ENCODE measurements at places on chromosomes 7 and 10. TPM values are rescaled to one million over a fixed set of nuclear protein-coding genes. Genes with fewer than 3 reads are reported as not detected.

CNOT4 gene
- 16.6 TPM for total RNA-seq

TPST1 gene
- 3.8 TPM for total RNA-seq

DNA sequence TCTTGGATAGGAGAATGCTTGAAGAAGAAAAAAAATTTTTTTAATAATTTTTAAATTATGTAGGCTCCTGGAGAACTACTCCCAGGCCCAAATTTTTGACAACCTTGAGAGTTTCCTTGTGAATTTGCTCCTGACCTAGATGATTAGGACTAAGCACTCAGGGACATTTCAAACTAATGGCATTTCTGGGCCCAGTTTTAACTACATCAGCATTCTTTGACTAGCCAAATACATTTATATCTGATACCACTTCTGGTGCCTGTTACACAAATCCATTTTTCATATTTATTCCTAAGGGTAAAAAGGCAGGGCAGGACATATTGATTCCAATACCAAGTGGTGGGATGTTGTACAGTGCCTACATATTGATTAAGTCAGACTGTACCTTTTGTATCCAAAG is 60.8 kb upstream of the CC2D2B start:
- no peaks in the 10 kb centered on the region for H3K36me3 ChIP-seq
- H3K27ac ChIP-seq = no peak overlapping the region
- no peak for DNase-seq
- H3K27me3 ChIP-seq = peaks cover 3% of the 10 kb centered on the region
- no peak overlapping the region for H3K4me3 ChIP-seq

- no peaks in the 10 kb centered on the region for H3K27me3 ChIP-seq
- no peak overlapping the region for H3K27ac ChIP-seq
- no peaks in the 10 kb centered on the region for H3K36me3 ChIP-seq
These were observed 641.5 kb upstream of the SORCS1 start for GRCh38 chr10:107806026-107806425.

DNA sequence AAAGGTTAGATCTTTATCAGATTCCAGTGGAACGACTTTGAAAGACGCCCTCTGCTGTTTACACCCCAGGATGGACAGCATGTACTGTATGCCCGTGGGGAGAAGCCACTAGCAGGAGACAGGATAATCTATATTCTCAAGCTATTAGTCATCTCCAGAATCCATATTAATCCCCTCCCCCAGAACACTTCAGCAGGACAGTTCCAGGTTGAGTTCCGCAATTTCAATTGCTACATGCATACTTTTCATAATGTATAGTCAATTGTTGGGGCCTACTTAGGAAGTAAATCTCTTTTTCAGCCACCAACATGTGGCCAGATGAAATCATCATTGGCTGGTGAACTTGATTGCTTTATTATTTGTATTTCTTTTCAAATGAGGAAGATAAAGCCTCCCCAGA is 313.1 kb upstream of the SMIM30 start:
- no peak overlapping the region for H3K4me3 ChIP-seq
- H3K27ac ChIP-seq = no peak overlapping the region
- H3K36me3 ChIP-seq = no peaks in the 10 kb centered on the region
- no peak for DNase-seq
- peaks cover 3% of the 10 kb centered on the region for H3K27me3 ChIP-seq

GRCh38 chr7:74479066-74479781 is 25.5 kb downstream of the GTF2IRD1 start:
- no peaks in the 10 kb centered on the region for H3K36me3 ChIP-seq
- H3K27ac ChIP-seq = no peak overlapping the region
- H3K4me1 ChIP-seq = no peaks in the 10 kb centered on the region
- peaks cover 3% of the 10 kb centered on the region for H3K27me3 ChIP-seq
- DNase-seq = no peak

GRCh38 chr7:44838751-44839150 is 9.1 kb downstream of the H2AZ2 start:
- H3K36me3 ChIP-seq = peaks cover 51% of the 10 kb centered on the region
- no peak overlapping the region for H3K27ac ChIP-seq
- no peak for DNase-seq
- H3K4me3 ChIP-seq = no peak overlapping the region
- H3K4me1 ChIP-seq = peaks cover 20% of the 10 kb centered on the region

- H3K4me3 ChIP-seq = no peak overlapping the region
- no peak overlapping the region for H3K27ac ChIP-seq
- H3K36me3 ChIP-seq = no peaks in the 10 kb centered on the region
- no peaks in the 10 kb centered on the region for H3K4me1 ChIP-seq
- DNase-seq = no peak
- H3K27me3 ChIP-seq = peaks cover 2% of the 10 kb centered on the region
These were observed 47.7 kb upstream of the MGAM2 start for GRCh38 chr7:142063551-142064442.

DNA sequence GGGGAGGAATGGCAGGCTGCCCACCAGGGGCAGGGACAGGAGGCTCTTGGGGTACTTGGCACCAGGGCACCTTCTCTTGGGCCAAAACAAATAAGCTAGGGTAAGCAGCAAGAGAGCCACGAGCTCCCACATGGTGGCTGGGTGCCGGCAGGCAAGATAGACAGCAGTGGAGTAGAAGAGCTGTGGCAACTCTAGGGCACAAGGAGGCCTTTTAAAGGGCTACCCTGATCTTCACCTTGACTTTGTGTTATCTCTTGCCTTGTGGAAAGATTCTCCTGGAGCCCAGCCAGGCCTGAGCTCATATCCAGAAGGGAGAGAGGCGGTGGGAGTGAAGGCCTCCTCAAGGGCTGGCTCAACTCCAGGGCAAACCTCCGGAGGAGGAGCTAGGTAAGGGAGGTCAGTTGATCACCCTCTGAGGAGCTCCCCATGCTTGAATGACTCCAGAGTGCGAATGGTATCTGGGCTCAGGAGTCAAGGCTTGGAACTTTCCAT is at the start of gene CYP17A1:
TSS of gene CYP17A1 (minus strand) at position 184 of the 492 bp plus-strand sequence. CDS start at position 132, 52 bp downstream.
- H3K27me3 ChIP-seq = peaks cover 3% of the 10 kb centered on the region
- no peak for DNase-seq
- H3K27ac ChIP-seq = no peak within 1 kb of the TSS
- no peaks in the 10 kb centered on the region for H3K36me3 ChIP-seq

GRCh38 chr7:150953061-150953997 is 24.8 kb downstream of the KCNH2 start:
- H3K4me3 ChIP-seq = no peak overlapping the region
- no peak overlapping the region for H3K27ac ChIP-seq
- no peaks in the 10 kb centered on the region for H3K36me3 ChIP-seq
- peaks cover 4% of the 10 kb centered on the region for H3K4me1 ChIP-seq
- peaks cover 14% of the 10 kb centered on the region for H3K27me3 ChIP-seq

DNA sequence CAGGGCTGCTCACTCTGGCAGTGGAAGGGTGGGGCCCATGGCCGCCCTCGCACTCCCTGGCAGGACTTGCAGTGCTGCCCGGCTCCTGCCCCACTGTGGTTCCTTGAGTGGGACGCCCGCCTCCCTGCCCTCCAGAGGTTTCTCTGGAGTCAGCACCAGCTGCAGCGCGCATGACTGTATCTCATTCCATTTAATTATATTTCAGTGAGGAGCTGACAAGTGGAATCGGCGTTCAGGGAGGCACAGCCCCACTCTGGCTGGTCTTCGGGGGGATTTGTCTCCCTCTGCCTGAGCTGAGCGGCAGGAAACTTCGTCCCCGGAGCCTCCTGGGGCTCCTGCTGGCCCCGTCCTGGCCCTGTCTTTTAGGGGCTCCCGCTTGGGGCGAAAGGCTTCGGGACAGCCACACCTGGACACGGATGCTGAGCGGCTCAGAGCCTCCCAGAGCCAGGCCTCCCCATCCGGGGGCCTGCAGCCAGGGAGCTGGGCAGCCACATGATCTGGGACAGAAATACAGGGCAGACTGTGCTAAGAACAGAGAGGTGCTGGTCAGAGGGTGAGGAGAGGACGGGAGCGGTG is 75.3 kb upstream of the NKX6-2 start:
- DNase-seq = peak; percentile 3
- no peaks in the 10 kb centered on the region for H3K36me3 ChIP-seq
- H3K27ac ChIP-seq = no peak overlapping the region

Measured in activated naive CD4-positive, alpha-beta T cell treated with anti-CD3 and anti-CD28 coated beads for 36 hours (primary cell).